Activated T-helper 1 cell treated with anti-CD3 and anti-CD28 coated beads, Interleukin-12 subunit alpha, Interleukin-12 subunit beta, Interleukin-2, Interleukin-4 antibody, amounts not matched to agents 30 ng/mL and 10 ng/mL and 1 ng/mL, durations not matched to agents 14 hours and 24 hours and 36 hours (primary cell): ENCODE measurements at places on chromosomes 1 and 21. TPM values are rescaled to one million over a fixed set of nuclear protein-coding genes. Genes with fewer than 3 reads are reported as not detected.

- no peak overlapping the region for H3K27ac ChIP-seq
- H3K4me3 ChIP-seq, result no peak overlapping the region
- no peak for DNase-seq
- H3K27me3 ChIP-seq, result no peaks in the 10 kb centered on the region
- H3K4me1 ChIP-seq, result no peaks in the 10 kb centered on the region
Observed at GRCh38 chr1:245875581-245876261, 631.4 kb downstream of the SMYD3 start.

OR2G6 gene
- not detected in 2 replicates for total RNA-seq

DNA sequence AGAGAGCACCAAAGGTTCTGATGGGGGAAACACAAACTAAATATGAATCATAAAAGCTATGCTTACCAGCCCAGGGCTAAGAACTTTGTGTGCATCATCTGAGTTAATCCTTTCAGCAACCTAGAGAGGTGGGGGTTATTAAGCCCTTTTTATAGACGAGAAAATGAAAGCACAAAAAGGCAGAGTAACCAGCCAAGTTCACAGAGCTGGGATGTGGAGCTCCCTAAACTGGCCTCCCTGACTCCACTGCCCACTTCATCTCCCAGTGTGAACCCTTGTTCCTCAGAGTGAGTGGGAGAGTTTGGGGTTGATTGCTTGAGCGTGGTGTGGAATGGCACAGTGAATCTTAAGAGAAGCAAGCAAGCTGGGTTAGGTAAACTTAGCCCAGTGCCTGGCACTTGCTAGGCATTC lies 10.8 kb upstream of the BCAR3 start:
- H3K27me3 ChIP-seq, result peaks cover 16% of the 10 kb centered on the region
- H3K27ac ChIP-seq, result no peak overlapping the region
- DNase-seq, result no peak
- H3K4me3 ChIP-seq, result no peak overlapping the region

- H3K36me3 ChIP-seq, result no peaks in the 10 kb centered on the region
- H3K27ac ChIP-seq, result no peak overlapping the region
Observed at GRCh38 chr1:69898403-69898947, 306.9 kb downstream of the LRRC40 start.

ANKRD34A gene
- total RNA-seq, result 4.8 and 5.1 TPM in 2 replicates

TEKT2 gene
- 0.16 and 0.27 TPM in 2 replicates for total RNA-seq

- H3K27me3 ChIP-seq, result peaks cover 4% of the 10 kb centered on the region
- no peak for DNase-seq
- no peak overlapping the region for H3K27ac ChIP-seq
- H3K4me1 ChIP-seq, result no peaks in the 10 kb centered on the region
- H3K36me3 ChIP-seq, result no peaks in the 10 kb centered on the region
Observed at GRCh38 chr1:18007391-18008041, 100.1 kb upstream of the IGSF21 start.

- H3K4me3 ChIP-seq, result no peak overlapping the region
- no peak overlapping the region for H3K27ac ChIP-seq
- no peak for DNase-seq
- H3K36me3 ChIP-seq, result no peaks in the 10 kb centered on the region
- no peaks in the 10 kb centered on the region for H3K4me1 ChIP-seq
- peaks cover 10% of the 10 kb centered on the region for H3K27me3 ChIP-seq
Observed at GRCh38 chr1:226479474-226479873, 69.1 kb upstream of the STUM start.

- H3K36me3 ChIP-seq, result no peaks in the 10 kb centered on the region
- H3K4me3 ChIP-seq, result no peak overlapping the region
- no peak for DNase-seq
Observed at GRCh38 chr21:19683492-19683891, 1279.9 kb upstream of the TMPRSS15 start.

DNA sequence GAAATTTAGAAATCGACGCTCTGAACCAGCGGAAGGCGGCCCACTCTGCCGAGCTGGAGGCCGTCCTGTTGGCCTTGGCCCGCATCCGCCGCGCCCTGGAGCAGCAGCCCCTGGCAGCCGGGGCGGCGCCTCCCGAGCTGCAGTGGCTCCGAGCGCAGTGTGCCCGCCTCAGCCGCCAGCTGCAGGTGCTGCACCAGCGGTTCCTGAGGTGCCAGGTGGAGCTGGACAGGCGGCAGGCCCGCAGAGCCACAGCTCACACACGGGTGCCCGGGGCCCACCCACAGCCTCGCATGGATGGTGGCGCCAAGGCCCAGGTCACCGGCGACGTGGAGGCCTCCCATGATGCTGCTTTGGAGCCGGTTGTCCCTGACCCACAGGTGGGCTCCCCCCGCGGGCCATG lies 47.0 kb upstream of the DIP2A start:
- no peak overlapping the region for H3K4me3 ChIP-seq
- H3K4me1 ChIP-seq, result no peaks in the 10 kb centered on the region
- no peak overlapping the region for H3K27ac ChIP-seq
- no peak for DNase-seq
- H3K27me3 ChIP-seq, result no peaks in the 10 kb centered on the region
- H3K36me3 ChIP-seq, result peaks cover 10% of the 10 kb centered on the region

AADACL4 gene
- not detected in 2 replicates for total RNA-seq
